ENCODE measurements at places on chromosomes 5 and 9.

DNA sequence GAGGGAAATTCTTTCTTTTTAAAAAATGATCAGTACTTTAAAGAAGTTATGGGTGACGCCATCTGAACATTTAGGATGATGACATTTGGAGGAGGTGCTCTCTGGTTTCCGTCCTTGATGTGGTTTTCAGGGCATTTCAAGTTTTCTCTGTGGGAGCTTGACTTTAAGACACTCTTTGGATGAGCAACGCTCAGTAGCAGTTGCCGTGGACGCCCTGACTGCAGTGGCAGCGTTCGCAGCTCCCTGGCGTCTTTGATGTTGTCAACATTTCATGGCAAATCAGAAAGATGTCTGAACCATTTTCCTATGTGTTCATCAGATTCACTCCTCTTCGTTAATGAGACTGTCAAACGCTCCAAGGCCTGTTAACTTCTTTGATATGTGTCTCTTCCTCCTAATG is 86.1 kb downstream of the ZNF354C start:
- DNase-seq: no peak

- DNase-seq: no peak
Measured at GRCh38 chr5:622359-622758, 10.2 kb downstream of the CEP72 start.

DNA sequence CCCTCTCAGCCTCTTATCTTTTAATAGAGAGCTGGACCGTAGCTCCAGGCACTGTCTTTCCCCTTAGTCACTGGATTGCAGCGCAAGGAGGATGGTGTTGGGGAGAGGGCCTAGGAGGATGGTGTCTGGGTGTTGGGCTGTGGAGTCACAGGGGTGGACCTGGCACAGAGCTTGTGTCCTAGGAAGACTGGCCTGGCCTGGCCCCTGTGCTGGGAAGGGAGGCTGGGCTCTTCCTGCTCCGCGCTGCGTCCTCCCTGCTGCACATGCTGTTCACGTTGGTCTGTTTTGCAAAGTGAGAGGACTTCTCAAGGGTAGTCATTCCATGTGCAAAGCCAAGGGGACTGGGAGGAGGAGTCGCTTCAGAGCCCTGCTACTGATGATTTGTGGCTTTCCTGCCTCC is 123.9 kb downstream of the EHMT1 start:
- no peak for DNase-seq

DNA sequence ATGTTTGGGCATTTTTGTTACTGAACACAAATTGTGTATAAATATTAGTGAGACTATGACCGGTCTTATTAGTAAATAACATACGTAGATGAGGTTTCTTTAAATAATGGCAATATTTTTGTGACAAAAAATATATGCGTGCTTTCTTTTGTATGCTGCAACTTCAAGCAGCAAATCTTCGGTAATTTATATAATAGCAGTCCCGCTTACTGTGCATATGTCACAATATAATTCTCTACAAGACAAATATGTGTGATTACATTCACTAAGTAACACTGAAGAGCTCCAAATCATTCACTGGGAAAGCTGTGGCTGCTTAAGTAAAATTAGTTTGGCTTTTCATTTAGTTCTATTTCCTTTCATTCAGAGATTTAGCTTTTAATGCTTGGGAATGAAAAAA is 376.0 kb downstream of the CYLC2 start:
- no peak for DNase-seq

DNA sequence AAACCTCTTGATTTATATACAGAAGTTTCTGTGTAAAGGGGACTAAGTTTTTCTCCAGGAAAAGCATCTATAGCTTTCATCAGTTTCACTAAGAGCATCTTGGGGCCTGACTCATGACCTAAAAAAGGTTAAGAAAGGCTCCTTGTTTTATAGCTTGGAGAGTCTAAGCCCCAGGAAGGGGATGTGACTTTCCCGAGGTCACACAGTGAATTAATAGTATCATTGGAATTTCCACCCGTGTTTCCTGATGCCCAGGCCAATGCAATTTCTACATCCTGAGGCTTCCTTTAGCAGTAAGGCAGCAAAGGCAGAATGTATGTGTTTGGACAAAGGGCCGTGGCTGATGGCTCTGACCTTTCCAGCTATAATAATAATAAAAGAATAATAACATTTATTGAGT is 8.6 kb downstream of the MORN5 start:
- DNase-seq: no peak
